Choroid plexus epithelial cell (primary cell): ENCODE measurements at places on chromosomes 3 and 15.
A peak's percentile ranks its signal among the peaks of the same experiment; 100 is the strongest.

DNA sequence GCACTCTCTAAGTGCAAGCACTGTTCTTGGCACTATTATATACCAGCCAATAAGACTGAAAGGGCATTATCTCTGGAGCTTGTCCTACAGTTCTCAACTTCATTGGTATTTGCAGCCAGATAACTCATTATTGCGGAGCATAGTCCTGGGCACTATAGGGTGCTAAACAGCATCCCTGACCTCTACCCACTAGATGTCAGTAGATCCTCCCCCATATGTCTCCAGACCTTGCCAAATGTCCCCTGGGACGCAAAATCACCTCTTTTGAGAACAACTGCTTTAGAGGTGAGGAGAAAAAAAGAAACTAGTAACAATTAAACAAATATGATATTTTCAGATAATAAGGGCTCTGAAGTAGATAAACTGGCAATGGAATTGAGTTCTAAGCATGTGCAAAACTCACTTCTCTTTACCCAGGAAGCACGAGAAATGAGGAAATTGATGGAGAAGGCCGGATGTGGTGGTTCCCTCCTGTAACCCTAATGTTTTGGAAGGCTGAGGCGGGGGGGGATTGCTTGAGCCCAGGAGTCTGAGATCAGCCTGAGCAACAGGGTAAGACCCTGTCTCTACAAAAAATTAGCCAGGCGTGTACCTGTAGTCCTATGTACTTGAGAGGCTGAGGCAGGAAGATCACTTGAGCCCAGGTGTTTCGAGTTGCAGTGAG is 61.4 kb downstream of the FRMD4B start:
- no peak for DNase-seq

- no peak for DNase-seq
These were observed 18.0 kb upstream of the EBLN2 start for GRCh38 chr3:73043414-73043813.

- DNase-seq, result no peak
These were observed 33.4 kb upstream of the KIF23 start for GRCh38 chr15:69380726-69381105.

- peak; percentile 80 for DNase-seq
These were observed 68.7 kb upstream of the BLM start for GRCh38 chr15:90648137-90649070.

GRCh38 chr3:128338536-128339330 is 128.0 kb downstream of the DNAJB8 start:
- DNase-seq, result no peak

- DNase-seq, result no peak
These were observed 8.3 kb upstream of the LMOD3 start for GRCh38 chr3:69130689-69131088.

- no peak for DNase-seq
These were observed 18.4 kb upstream of the INSYN1 start for GRCh38 chr15:73771385-73772045.

- no peak for DNase-seq
These were observed 29.0 kb upstream of the FGD5 start for GRCh38 chr3:14789640-14790285.

DNA sequence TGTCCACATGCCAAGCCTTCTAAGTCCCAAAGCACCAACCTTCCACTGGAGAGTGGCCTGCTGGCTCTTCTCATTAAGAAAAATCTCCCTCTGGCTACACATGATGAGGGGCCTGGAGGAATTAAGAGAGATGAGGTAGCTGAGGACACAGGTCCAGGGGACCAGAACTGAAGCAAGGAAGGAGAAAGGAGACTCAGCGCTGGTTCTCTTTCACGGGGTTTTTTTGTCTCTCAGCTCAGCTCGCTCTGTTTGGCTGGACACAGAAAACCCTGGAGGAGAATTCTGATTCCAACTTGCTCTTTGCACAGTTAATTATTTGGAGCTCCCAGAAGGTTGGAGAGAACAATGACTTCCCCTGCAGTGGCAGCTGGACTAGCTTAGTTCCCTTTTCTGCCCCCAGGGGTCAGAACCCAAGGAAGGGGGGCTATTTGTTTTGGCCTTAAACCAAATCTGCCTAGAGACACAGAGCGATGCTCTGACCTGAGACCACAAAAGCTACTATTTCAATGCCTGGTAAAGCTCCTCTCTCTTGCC is 507.6 kb downstream of the FHIT start:
- peak; percentile 38 for DNase-seq

DNA sequence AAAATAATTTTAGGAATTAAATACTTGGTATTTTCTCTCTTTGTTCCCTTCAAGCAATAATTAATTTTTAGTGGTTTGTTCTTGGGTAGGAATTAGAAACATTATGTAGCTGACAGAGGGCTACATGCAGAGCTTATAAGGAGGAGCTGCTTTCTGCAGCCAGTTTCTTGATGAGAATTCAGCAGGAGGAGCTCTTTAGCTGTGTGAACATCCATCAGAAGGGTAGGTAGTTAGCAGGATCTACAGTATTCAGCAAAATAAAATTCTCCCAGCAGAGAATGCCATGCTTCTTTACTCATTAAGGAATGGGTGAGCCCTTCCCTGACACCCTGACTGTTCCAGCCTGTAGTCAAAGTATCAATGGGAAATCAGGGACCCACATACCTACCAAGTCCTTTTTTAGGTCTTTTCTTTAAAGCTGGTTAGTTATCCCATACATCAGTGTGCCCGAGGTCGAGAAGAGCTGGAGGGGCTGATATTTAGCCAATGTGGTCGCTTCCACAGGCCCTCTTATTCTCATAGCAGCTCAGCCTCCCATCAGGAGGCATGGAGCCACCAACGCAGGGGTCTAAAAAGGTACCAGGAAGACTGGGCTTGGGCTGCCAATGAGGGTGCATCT is 54.0 kb downstream of the KCNAB1 start:
- DNase-seq, result peak; percentile 77

- DNase-seq, result no peak
These were observed 30.1 kb downstream of the PXYLP1 start for GRCh38 chr3:141261472-141262307.

- DNase-seq, result peak; percentile 76
These were observed 27.6 kb upstream of the TRPM1 start for GRCh38 chr15:31128919-31129768.

- peak; percentile 46 for DNase-seq
These were observed 45.6 kb upstream of the LDHAL6B start for GRCh38 chr15:59160880-59161593.

DNA sequence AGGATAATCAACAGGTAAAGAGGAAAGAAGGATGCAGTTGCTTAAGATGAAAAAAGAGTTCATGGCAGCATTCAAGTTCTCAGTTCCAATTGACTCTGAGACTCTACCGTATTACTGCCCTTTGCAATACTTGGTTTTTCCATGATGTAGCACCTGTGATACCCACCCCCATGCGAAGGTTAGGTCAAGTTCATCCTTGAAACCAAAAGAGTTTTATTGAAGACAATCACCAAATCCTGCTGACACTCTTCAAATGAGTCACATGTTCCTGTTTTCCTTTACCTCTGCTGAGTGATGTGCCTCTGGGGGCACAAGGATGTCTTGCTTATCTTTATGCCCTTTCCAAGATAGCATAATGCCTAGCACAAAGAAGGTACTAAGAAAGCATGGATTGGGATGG is 111.3 kb upstream of the SLC7A14 start:
- no peak for DNase-seq

- DNase-seq, result no peak
These were observed 23.9 kb downstream of the PLA2G4D start for GRCh38 chr15:42070279-42070975.

GRCh38 chr15:69606921-69607500 is 154.4 kb downstream of the RPLP1 start:
- peak; percentile 37 for DNase-seq

DNA sequence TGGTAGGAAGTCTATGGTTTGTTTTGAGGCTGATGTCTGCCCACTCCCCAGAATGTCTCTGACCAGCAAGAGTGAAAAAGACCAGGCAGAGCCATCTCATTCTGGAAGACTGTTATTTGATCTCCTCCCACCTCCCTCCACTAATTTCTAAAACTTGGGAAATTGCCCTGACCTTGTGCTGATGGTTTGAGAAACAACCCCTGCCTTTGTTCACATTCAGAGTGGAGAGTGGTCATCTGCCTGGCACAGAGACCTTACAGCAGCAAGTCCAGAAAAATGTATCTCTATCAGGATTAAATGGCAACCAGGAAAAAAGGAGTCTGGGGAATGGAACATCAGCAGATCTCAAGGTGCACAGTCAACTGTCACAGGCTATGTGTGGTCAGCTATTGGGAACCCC is 25.7 kb downstream of the SPATA12 start:
- DNase-seq, result no peak

DNA sequence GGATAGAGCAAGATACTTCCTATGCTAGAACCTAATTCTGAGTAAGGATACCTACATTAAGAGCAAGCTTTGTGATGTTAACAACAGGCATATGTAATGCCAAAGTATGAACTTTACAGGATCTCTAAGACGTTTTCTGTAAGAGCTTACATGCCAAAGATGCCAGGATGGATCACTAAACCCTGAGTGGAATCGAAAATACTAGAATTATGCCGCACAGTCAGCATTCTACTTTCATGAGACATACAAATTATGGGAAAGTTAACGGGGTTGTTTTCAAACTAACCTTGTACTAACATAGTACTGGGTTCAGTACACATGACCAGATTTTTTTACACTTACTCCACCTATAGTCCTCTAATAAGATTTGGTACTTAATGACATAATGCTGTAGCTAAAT is 55.1 kb downstream of the AAGAB start:
- DNase-seq, result peak; percentile 30

DNA sequence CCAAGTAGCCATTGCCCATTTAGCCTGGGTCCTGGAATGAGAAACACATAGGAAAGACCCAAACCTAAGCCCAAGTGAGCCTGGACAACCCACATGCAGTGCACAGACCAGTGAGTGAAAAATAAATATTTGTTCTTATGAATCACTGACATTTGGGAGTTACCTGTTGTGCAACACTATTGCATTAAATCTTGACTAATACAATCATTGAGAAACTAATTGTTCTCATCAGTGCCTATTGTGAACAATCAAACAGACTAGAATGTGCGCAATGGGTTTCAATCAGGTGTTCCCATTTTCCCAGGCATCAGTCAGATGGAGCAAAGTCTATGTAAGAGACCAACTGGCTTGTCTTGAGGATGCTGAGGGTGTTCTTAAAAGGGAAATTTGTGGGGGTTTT is 54.7 kb upstream of the CNOT10 start:
- peak; percentile 31 for DNase-seq

- DNase-seq, result peak; percentile 13
These were observed at the start of gene MYRIP for GRCh38 chr3:39809181-39809994. Gene MYRIP, plus strand, starts transcription at chr3:39809609. Its CDS starts 91,208 bp downstream, at chr3:39900817.

DNA sequence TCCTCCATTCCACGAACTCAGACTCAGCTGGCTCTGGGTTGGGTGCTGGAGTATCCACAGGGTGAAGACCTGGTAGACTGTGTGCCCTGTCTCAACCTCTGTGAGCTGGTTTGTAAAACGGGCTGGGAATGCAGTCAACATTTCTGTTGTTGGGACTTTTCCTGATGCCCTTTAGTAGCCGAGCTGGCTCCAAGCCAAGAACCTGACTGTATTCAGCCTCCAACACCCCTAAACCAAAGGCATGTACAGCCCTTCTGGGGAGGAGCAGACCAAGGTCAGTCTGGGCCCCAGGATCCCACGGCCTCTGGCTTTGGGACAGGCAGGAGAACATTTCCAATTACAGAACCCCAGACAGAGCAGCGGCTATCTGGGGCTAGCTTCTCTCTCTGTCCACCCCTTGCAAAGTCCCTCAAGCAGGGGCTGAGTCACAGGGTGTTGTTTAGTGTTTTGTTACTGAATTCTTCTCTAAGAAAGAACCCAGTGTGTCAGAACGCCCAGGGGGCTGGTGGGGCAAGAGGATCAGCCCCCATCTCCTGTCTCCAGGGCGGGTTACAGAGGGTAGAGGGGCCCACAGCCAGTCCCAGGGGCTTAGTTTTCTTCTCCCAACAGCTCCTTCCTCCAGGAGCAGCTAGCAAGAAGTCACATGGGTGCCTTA is 56.8 kb upstream of the SLC6A6 start:
- peak; percentile 47 for DNase-seq

- no peak for DNase-seq
These were observed 47.2 kb downstream of the CCDC33 start for GRCh38 chr15:74283368-74283767.

GRCh38 chr3:187169231-187169960 is 27.9 kb upstream of the RTP1 start:
- peak; percentile 71 for DNase-seq

DNA sequence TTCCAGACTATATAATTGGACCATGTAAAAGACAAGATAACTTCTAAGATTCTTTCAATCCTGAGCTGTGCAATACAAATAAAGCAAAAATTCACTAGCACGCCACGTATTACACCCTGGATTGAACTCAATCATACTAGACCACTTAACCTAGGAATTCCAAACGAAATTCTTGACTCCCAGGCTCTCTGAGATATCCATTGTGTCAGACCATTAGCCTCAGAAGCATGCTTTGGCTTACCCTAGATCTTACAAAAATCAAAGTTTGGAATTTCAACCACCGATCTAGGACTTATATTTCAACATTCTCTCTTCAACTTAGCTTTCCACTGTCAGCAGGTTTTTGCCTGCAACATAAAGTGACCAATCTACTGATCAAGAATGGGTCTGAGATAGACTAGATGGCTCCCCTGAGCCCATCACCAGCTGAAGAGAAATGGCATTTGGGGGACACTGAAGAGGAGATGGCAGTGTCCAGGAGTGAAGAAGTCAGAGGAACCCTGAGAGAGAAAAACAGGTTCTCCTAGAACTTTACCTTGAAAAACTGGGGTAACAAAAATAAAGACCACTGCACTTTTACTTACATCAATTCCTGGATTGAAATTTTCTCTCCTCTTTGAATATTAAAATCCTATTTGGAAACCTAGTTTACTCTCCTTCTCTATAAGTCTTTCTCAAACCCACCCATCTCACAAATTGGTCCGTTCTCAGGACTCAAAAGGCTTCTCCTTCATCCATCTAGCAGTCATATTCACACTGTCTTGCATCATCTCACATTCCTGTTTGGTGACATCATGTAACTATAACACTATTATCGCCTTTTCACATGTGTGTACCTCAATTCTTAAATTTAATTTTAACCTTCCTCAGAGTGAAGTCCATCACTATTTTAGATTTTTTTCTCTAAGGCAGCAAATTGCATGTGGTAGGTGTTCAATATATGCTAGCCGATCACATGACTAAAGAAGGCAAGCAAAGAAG is 18.5 kb downstream of the CPNE4 start:
- DNase-seq, result peak; percentile 23

DNA sequence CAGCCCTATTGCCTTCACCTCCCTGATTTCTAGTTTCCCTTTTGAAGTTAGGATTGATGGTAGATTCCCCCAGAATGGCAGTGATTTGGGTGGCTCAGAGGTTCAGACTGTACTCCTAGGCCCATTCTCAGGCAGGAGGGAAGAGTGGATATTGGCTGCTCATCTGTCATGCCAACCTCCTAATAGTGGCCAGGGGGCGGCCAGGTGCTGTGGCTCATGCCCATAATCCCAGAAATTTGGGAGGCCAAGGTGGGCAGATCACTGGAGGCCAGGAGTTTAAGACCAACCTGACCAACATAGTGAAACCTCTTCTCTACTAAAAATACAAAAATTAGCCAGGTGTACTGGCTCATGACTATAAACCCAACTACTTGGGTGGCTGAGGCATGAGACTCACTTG is 11.3 kb downstream of the RRP9 start:
- DNase-seq, result no peak

GRCh38 chr15:39106950-39107349 is 473.9 kb upstream of the THBS1 start:
- no peak for DNase-seq
